H9 (cell line): ENCODE measurements at places on chromosomes 16 and 17.
A peak's percentile ranks its signal among the peaks of the same experiment; 100 is the strongest.

GRCh38 chr17:8732406-8733085 is 12.1 kb downstream of the CCDC42 start:
- no peak for DNase-seq

GRCh38 chr16:68373528-68374245 is 62.9 kb downstream of the PRMT7 start:
- DNase-seq, result no peak

DNA sequence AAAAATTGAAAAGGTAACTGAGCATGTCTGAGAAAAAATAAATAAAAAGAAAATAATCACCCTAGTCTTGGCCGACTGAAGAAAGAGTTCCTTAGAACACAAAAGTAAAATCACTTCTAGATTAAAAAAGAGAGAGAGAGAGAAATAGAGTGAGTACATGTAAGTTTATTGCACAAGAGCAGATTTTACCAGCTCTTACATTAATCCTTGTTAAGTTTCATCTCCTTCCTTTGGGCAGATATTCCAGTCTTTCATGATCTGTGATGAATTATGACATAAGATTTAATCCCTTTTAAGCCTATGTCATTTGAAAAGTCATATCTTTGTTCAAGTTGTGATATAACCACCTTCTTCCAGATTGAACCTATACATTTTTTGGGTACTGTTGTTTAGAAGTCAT is 54.8 kb downstream of the NFAT5 start:
- DNase-seq, result no peak

GRCh38 chr16:23876256-23876896 is 40.6 kb downstream of the PRKCB start:
- DNase-seq, result no peak

- DNase-seq, result no peak
Measured at GRCh38 chr16:10343124-10343760, 42.6 kb upstream of the ATF7IP2 start.

GRCh38 chr16:59114790-59115189 is 380.7 kb upstream of the GOT2 start:
- DNase-seq, result no peak

GRCh38 chr16:87150681-87151280 is 166.4 kb downstream of the C16orf95 start:
- no peak for DNase-seq

GRCh38 chr17:81333616-81334368 is 38.7 kb upstream of the SLC38A10 start:
- DNase-seq, result peak; percentile 33

- DNase-seq, result no peak
Measured at GRCh38 chr17:50903604-50904517, 37.7 kb upstream of the TOB1 start.

DNA sequence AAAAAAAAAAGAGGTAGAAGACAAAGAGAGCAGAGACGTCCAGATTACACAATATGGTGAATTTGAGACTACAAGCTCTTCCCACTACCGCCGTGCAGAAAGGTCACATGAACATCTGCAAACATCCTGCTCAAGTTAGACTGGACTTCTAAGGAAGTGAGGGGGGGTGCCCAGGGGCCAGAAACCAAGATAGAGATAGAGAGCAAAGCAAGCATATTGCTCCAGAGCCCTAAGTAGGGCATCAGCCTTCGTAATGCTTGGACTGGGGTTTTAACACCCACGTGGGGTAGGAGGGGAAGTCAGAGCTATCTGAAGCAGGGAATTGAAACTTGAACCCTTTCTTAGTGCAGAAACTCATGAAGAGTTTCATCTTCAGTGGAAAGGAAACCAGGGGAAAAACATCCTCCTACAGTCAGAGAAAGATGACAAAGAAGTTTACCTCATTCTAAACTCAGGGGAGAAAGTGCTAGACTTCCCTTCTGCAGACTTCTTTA is 8.7 kb downstream of the CLEC19A start:
- no peak for DNase-seq

- DNase-seq, result no peak
Measured at GRCh38 chr16:9593440-9593839, 502.0 kb downstream of the HAPSTR1 start.

DNA sequence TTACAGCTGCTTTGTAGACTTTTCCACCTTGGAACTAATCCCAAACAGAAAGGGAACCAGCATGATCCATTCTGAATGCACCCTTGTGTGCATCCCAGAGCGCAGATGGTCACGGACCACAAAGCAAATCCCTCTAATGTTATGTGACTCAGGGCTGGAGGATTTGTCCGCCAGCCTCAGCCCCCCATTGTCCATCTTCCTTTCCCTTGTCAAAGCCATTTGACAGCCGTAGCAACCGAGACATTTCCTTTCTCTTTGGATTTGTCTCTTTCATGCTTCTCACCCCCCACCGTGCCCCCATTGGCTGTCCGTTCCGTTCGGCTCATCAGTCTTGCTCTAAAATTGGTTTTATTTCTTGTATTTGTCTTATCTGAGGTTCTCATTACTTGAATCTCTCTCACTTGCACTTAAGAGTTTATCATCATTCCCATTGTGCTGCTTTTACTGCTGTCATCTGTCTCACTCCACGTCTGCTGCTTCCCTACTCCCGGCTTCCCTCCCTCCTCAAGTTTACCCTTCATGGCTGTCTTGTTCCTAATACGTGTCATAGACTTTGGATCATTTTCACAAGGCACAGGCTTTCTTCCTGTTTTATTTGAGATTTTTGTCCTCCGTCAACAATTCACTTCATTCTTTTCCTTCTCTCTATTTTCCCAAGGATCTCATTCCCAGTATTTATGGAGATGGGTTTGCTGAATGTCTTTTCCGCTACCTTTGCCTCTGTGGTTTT is 163.4 kb upstream of the ERCC4 start:
- DNase-seq, result no peak

- DNase-seq, result no peak
Measured at GRCh38 chr17:79085154-79085920, 10.7 kb downstream of the ENGASE start.

DNA sequence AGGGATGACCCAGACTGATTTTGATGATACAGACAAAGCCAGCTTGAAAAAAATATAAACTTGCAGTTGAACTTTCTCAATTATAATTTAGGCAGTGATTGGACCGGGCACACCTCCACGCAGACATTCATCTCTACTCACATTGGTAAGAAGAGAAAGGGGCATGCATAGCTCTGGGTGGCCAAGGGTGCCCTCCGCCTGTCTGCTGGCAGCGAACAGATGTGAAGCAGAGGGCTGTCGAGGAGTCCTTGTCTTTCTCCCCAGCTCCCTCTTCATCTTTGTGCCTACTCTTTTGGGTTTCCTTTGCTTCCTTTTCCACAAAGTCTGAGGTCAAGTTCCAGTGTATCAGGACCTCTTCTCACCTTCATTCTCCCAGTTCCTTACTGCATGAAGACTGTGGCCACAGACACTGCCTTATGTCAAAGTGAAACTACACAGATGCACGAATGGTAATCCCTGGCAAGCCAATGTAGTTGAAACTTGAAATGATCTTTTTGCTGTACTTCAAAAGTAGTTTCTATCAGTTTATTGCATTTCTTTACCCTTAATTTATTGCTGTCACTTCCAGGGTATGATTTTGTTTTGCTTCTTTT is 343.7 kb upstream of the SOX9 start:
- DNase-seq, result no peak

DNA sequence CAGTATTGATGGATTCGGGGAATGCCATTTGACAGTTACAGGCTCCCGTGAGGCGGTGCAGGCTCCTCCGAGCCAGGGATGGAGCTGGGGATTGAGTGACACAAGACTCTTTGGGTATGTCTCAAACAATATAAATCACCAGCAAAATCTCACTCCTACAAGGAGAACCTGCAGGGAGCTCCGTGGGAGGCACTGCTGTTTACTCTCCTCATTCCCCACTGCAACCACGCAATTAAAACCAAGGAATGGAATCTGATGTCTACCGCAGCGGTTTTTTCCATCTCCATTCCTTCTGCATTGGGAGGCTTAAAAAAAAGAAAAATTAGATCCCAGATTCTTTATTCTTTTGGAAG is 157.9 kb downstream of the WWOX start:
- no peak for DNase-seq

- no peak for DNase-seq
Measured at GRCh38 chr17:68249354-68249765, 1.5 kb downstream of the AMZ2 start.

- DNase-seq, result no peak
Measured at GRCh38 chr16:13390093-13390985, 488.9 kb downstream of the SHISA9 start.

DNA sequence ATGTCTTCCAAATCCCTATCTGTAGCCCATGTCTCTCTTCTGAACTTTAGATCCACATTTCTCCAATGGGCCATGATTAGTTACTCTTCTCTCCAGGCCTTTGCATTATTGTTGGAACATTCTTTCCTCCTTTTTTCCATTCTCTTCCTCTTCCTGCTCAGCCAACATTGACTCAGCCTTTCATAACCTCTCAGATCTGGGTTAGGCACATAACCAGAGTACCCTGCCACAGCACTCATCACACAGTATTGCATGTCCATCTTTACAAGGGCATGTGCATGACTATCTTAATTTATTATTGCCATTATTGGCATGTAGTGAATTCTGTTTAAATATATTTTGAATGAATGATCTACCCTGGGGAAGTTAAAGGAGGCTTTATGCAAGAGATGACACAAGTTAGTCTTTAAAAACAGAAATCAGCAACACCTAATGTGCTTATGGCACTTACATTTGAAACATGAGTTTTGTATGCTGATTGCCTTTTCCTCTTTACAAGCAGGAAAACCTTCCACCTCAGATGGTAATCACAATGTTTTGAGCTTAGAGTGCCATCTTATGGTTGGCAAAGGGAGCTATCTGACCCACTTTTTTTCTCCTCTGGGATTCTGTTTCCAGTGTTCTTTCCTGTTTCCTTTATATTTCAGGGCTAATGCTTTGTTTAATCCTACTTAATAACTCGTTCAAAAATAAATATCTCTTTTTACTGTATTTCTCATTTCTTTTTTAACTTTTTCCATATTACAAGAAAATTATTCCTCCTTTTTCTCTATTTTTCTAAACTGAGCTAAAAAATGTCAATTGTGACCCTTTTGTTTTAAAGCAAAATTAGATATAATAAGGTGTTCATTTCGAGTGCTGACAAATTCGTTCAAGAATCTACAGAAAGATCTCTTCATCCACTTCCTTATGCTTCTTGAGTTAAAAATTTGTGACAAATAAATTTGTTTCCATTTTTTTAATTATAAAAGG is 151.0 kb upstream of the RBL2 start:
- DNase-seq, result no peak
